ENCODE measurements at places on chromosomes 4 and X.
A peak's percentile ranks its signal among the peaks of the same experiment; 100 is the strongest.

DNA sequence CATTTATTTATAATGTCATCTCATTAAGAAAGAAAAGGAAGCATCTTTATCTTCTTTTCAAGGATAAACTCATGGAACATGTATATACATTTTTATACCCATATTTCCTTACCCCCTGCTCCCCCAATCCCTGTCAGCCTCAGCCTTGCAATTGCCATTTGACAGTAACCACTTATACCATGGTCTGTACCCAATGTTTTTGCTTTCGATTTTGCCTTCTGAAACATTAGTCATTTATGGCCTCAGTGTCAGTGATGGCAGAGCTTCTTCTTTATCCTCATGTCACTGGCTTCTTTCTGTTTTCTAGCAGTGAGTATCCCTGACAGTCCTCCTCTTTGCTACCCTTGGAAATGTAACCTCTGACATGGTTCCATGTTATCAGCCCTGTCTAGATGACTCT is 228.4 kb downstream of the SPRY1 start:
- DNase-seq = no peak

- DNase-seq = no peak
Observed at GRCh38 chrX:17377795-17378194, 2.8 kb downstream of the NHS start.

- DNase-seq = no peak
Observed at GRCh38 chr4:112910109-112910736, 139.2 kb upstream of the ANK2 start.

DNA sequence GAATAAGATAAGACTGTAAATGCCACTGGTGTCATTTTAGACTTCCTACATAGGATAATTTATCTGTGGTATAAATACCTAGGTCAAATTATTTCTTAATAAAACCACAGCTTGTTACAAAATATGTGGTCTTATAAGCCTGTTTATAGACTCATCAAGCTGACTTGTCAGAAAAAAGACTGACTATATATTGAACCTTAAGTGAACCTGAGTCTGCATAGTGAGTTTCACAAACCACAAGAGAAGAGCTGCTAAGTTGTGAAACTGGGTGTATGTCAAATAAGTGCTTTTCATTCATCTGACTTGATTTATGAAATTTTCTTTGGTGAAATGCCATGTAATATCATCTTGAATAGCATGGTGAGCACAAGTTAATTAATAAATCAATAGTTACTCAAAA is 48.4 kb upstream of the TMPRSS11A start:
- DNase-seq = no peak

DNA sequence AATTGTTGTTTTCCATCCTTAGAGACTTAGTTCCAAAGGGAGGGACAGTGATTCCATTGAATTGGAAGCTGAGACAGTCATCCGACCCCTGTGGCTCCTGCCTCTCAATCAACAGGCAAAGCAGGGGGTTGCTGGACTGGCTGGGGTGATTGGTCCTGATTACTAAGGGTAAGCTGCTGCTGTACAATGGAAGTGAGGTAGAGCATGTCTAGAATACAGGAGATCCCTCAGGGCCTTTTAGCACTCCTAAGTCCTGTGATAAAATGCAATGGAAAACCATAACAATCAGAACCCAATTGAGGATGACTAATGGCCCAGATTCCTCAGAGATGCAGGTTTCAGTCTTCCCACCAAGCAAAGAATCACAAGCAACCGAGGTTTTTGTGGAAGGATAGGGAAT is 127.6 kb downstream of the AASDH start:
- DNase-seq = no peak

DNA sequence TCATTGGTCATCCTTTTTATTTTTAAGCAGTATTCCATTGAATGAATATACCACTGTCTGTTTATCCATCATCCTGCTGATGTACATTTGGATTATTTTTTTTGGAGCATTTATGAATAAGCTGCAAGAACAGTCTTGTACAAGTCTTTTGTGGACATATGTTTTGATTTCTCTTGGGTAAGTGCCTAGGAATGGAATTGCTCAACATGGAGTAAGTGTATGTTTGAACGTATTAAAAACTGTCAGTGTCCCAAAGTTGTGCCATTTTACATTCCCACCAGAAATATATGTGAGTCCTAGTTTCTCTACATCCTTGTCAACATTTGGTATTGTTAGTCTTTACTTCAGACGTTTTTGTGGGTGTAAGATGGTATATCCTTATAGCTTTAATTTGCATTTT is 287.0 kb upstream of the POF1B start:
- DNase-seq = no peak

GRCh38 chr4:10115797-10116568 is 616 bp downstream of the WDR1 start:
- DNase-seq = peak; percentile 58

DNA sequence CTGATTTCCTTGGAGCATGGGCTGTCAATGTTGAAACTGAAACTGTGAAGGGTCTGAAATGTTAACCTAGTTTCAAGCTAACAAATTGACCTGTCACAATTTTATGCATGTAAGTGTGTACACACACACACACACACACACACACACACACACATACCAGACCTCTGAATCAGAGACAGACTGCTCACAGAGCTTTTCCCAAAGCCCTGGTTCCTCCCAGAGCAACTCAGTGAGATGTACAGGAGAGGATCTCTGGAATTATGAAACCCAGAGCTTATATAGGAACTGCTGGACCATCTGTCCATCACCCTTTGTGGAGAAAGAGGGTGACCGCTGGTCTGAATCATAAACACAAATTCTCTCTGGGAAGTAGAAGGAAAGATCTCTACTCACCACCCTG is 228.1 kb upstream of the PRPS2 start:
- no peak for DNase-seq

- DNase-seq = no peak
Observed at GRCh38 chrX:20971250-20971649, 403.0 kb upstream of the CNKSR2 start.

- no peak for DNase-seq
Observed at GRCh38 chrX:53398216-53398615, 24.2 kb downstream of the SMC1A start.

DNA sequence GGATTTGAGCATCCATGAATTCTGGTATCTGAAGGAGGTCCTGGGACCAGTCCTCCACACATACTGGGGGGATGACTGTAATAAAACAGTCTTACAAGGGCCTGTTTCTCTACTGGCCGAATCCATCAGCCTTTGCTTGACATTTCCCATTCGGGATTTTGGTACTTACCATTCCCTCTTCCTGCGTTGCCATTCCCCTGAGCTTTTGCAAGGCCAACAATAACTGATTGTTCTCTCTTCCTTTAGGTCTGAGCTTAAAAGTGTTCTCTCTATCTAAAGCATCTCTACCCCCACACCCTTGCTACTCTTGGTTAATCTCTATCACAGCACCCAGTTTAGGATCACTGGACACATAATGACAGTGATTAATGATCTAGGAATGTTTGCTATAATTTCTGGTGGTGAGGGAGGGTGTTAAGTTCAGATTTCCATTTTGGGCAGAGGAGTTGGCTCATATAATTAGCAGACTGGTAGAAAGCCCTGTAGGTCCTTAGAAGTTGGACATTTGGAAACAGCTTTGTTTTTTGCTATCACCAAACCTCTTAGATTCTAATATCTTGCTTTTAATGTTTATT is 29.4 kb downstream of the TMA16 start:
- no peak for DNase-seq
